ENCODE measurements at places on chromosomes 3 and 15.
A peak's percentile ranks its signal among the peaks of the same experiment; 100 is the strongest.

GRCh38 chr3:46998121-46998851 is 18.8 kb downstream of the NBEAL2 start:
- peak; percentile 34 for DNase-seq

GRCh38 chr3:14274999-14275961 is 96.7 kb downstream of the LSM3 start:
- no peak for DNase-seq

- DNase-seq: peak; percentile 80
Observed at GRCh38 chr15:99371180-99372103, 120.2 kb downstream of the LRRC28 start.

- DNase-seq: no peak
Observed at GRCh38 chr3:116445990-116446389, 703 bp upstream of the LSAMP start.

- DNase-seq: peak; percentile 61
Observed at GRCh38 chr3:48232734-48233133, 8.2 kb upstream of the ZNF589 start.

GRCh38 chr3:195148549-195148948 is 122.4 kb downstream of the XXYLT1 start:
- no peak for DNase-seq

- DNase-seq: peak; percentile 4
Observed at GRCh38 chr3:16124636-16125035, 49.8 kb upstream of the GALNT15 start.

DNA sequence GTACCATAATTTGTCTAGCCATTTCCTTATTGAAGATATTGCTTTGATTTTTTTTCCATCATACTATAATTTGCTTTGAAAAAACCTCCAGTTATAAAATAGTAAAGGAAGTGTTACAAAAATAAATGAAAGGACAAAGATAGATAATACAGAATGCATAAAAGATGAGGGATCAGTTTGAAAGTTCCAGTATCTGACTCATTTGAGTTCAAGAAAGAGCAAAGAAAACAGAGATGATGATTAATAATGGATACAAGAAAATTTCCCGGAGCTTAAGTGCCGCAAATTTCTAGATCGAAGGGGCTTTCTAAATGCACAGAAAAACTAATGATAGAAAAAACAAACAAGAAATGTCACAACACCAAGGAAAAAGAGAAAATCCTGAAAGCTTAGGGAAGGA is 4.3 kb downstream of the WDR48 start:
- no peak for DNase-seq

DNA sequence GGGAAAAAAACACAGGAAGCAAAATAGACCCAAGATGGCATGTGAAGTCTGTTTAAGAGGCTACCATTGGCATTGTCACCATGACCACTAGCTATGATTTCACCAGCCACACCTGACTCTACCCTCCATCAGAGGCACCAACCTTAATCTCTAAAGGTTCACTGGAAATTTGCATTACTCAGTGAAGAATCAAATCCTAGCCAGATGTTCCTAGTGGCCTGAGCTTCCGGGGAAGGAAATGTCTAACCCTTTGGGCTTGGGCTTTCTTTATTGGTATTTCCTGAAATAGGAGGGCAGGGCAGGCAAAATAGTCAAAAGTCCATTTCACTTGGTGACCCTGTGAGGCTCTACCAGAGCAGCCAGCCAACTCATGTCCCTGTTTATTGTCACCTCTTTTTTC is 110.9 kb upstream of the PHLDB2 start:
- no peak for DNase-seq

DNA sequence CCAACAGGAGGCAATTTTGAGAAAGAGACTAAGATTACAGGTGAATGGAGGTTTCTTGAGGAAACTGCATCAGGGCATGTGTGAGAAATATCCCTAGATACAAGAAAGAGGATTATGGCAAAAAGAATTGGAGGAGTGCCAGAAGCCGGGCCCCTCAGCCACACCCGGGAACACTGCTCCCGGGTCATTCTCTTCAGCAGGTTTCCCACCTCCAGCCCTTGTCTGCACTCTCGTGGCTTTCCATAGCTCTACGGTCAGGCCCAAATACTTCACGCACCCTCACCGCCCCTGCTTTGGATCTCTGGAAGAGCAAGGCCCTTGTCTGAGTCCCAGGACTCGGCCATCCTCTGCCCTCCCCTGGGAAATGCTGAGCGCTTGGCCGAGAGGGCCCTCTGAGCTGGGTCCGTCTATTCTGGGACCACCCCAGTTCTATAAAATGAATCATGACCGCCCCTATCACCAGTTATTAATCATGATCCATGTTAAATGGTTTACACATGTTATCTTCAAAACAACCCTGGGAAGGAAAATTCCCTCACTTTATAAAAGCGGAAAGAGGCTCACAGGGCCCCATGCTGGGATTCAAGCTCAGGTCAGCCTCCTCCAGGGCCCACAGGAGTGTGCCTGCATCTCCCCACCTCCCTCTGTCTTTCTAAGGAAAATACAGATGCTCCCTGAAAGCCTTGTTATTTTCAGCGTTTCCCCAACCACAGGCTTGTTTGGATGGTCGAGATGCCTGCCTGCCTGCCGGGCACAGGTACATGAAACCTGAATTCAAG is 38.8 kb upstream of the SPTBN5 start:
- DNase-seq: no peak

- no peak for DNase-seq
Observed at GRCh38 chr3:125125821-125126245, 70.0 kb upstream of the HEG1 start.

- DNase-seq: no peak
Observed at GRCh38 chr15:73483053-73483452, 40.1 kb downstream of the REC114 start.

- DNase-seq: no peak
Observed at GRCh38 chr3:139301654-139302053, 42.2 kb upstream of the MRPS22 start.

DNA sequence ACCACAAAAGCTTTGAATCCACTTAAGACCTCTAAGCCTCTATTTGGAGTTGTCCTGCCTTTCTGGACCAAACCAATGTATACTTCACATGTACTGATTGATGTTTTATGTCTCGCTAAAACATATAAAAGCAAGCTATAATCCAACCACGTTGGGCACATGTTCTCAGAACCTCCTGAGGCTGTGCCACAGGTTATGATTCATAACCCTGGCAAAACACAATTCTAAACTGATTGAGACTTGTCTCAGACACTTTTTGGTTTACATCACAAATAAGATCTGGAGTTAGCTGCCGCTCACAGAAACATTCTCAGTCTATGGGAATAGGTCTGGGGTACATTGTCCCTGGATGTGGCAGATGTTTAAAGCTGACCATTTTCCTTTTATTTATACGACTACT is 53.4 kb upstream of the EPHA6 start:
- no peak for DNase-seq

GRCh38 chr15:100211855-100212850 is 129.6 kb downstream of the ADAMTS17 start:
- no peak for DNase-seq

DNA sequence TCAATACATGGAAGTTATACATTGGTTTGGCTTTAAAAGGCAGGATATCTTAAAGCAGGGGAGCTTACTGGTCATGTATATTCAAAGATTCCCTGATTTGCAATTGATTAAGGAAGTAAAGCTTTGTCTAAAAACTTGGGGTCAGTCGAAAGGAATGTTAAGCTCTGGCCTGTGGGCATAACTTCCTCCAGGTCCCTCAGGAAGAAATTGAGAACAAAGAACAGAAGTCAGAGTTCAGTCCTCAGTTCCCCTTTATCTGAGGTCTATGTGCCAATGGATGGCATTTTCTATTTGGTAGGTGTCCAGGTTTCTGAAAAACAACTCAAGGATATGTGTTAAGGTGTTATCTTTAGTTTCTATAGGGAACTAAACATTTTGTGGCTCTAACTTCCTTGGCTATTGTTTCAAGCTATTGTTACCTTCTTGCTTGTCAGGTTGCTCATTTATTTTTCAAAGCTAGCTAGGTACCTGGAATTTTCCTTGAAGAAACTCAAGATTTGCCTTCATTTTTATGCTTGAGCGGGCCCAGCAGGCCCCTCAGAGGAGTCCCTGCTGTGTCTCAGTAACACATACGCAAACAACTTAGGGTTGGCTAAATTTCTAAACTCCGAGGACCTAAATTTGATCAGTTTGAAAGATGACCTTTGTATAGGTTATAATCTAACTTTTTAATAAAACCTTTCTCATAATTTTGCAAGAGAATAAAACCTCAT is 135.0 kb upstream of the UBE2E2 start:
- DNase-seq: peak; percentile 55

DNA sequence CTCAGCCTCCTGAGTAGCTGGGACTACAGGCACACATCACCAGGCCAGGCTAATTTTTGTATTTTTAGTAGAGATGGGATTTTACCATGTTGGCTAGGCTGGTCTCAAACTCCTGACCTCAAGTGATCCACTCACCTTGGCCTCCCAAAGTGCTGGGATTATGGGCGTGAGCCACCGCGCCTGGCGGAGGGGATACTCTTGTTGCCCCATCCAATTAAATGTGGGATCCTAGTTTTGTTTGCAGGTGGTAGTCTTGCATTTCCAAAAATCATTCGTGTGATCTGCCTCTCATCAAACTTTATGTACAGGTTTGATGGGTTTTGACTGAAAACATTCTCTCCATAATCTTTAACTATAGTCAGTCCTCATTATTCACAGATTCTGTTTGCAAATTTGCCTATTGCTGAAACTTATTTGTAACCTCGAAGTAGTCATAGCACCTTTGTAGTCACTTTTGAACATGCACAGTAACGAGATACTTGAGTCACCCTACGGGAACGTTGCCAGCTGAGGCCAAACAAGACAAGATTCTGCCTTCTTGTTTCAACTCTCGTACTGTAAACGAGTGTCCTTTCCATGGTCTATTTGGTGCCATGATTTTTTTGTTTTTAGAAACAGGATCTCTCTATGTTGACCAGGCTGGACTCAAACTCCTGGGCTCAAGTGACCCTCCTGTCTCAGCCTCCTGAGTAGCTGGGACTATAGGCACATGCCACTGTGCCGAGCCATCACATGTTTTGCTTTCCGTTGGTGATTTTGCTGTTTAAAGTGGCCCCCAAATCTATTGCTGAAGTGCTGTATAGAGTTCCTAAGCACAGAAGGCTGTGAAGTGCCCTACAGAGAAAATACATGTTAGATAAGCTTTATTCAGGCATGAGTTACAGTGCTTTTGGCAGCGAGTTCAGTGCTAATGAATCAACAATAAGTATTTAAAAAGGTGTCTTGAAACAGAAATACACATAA is 8.1 kb upstream of the MAPK6 start:
- DNase-seq: no peak

DNA sequence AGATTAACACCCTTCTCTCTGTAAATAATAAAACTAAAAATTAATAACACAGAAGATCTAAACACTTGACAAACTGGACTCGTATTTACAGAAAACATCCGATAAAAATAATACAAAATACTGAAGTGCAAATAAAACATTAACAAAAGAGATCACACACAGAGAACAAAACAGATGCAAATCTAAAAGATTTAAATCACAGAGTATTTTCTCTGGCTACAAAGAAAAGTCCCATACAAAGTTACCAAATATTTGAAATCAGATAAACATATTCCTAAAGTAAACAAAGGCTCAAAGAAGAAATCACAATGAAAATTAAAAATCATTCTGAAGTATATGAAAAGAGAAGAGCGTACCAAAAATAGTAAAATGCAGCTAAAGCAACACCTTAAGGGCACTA is 42.5 kb downstream of the TBL1XR1 start:
- DNase-seq: no peak

GRCh38 chr15:74175271-74176191 is 2.0 kb downstream of the ISLR start:
- no peak for DNase-seq

DNA sequence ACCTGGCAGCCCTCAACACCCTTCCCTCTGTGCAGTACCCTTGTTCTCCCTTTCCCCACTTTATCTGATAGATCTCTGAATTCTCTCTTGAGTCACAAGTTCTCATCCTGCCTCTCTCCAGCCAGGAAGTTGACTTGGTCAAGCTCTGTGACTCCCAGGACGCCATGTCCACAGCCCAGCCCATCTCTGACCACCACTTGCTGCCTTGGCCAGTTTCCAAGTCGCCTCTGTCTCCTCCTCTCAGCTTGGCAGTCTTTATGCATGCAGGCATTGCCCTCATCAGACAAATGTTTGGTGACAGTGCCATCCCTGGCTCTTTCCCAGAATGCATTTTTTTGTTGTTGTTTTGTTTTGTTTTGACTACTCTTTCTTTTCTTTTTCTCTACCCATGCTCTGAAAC is 25.7 kb downstream of the ZNF35 start:
- no peak for DNase-seq

GRCh38 chr3:98521897-98522543 is 682 bp downstream of the CLDND1 start:
- DNase-seq: peak; percentile 16

- no peak for DNase-seq
Observed at GRCh38 chr15:62413786-62414185, 248.7 kb upstream of the C2CD4B start.

- no peak for DNase-seq
Observed at GRCh38 chr15:97009031-97009431, 678.5 kb downstream of the NR2F2 start.

DNA sequence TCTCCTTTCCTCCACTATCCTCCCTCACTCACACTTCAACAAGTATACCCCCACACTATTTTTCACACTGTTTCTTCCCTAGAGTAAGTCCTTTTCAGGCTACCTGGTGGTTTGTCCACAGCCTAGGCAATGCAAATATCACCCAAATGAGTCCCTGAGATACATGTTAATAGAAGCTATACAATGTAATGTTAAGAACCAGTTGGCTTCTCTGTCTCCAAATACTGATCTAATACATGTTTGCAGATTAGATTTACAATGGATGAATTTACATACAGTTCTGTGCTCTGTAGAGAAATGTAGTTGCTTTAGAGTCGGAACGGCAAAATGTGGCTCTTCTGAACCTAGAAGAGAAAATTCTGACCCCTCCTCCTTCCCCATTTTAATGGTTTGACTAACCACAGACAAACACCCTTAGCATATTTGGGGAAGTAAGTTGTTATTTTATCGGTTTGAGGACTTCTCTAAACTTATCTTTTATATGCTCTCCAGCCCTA is 63.6 kb upstream of the MBNL1 start:
- DNase-seq: peak; percentile 75

DNA sequence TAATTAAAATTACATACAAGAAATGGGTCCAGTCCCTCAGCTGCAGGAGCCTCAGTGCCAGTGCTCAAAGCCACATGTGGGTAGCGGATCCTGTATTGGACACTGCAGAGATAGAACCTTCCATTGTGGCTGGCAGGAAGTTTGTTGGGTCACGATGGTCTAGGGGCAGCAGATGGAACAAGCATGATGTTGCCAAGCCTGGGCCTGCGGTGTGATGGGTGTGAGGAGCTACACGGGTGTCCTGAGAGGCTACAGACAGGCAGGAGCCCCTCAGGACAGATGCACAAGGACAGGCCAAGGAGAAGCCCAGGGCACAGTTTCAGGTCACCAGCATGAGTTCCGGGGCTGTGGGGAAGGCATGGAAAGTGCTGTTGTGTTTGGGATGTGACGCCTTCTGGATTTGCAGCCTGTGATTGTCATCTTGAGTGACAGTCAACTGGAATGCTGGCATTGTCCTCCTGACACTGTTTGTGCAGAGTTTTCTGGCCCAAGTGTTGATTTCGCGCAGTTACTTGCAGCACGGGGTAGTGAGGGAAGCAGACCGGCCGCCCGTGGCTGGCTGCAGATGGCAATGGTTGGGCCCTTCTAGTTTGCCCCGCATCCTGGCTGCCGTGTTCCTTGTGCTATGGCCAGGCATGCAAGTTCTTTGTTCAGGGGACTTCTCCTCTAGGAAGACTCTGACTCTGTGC is 177.1 kb downstream of the NSMCE3 start:
- DNase-seq: no peak

- peak; percentile 11 for DNase-seq
Observed at GRCh38 chr3:170867143-170867937, 2.7 kb downstream of the RPL22L1 start.

GRCh38 chr15:92466834-92467233 is 73.2 kb downstream of the ST8SIA2 start:
- DNase-seq: no peak
